ENCODE measurements at places on chromosomes 13 and 19. TPM values are rescaled to one million over a fixed set of nuclear protein-coding genes. Genes with fewer than 3 reads are reported as not detected.
A peak's percentile ranks its signal among the peaks of the same experiment; 100 is the strongest.

CEACAM16 gene
- not detected for total RNA-seq

GRCh38 chr13:49373716-49374115 lies 70.1 kb downstream of the CAB39L start:
- H3K4me3 ChIP-seq: no peak overlapping the region
- peaks cover 5% of the 10 kb centered on the region for H3K4me1 ChIP-seq
- DNase-seq: no peak
- H3K27ac ChIP-seq: no peak overlapping the region
- H3K27me3 ChIP-seq: no peaks in the 10 kb centered on the region

DNA sequence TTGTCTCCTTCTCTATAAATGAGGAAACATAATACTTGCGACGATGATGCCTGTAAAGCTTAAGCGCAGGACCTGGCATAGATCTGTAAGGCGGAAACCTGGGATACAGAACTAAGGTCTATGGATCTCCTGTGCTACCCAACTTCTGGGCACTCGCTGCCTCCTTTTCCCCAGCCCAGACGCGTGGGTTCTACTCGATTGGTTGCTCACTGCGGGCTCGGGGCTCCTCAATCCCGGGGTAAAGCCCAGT lies 615 bp upstream of the PSMC4 start:
- H3K27ac ChIP-seq: peak overlapping the region; percentile 93
- no peaks in the 10 kb centered on the region for H3K27me3 ChIP-seq
- DNase-seq: no peak
- peaks cover 19% of the 10 kb centered on the region for H3K36me3 ChIP-seq
- H3K4me3 ChIP-seq: peak overlapping the region; percentile 67
- H3K4me1 ChIP-seq: peaks cover 4% of the 10 kb centered on the region

- H3K4me3 ChIP-seq: no peak overlapping the region
- no peaks in the 10 kb centered on the region for H3K4me1 ChIP-seq
- DNase-seq: no peak
- no peak overlapping the region for H3K27ac ChIP-seq
These were observed 482.3 kb upstream of the ZNF507 start for GRCh38 chr19:31863122-31863521.

- no peak overlapping the region for H3K27ac ChIP-seq
- H3K27me3 ChIP-seq: peaks cover 3% of the 10 kb centered on the region
- no peaks in the 10 kb centered on the region for H3K4me1 ChIP-seq
- no peak overlapping the region for H3K4me3 ChIP-seq
These were observed 60.6 kb downstream of the COLGALT1 start for GRCh38 chr19:17615889-17616685.

DNA sequence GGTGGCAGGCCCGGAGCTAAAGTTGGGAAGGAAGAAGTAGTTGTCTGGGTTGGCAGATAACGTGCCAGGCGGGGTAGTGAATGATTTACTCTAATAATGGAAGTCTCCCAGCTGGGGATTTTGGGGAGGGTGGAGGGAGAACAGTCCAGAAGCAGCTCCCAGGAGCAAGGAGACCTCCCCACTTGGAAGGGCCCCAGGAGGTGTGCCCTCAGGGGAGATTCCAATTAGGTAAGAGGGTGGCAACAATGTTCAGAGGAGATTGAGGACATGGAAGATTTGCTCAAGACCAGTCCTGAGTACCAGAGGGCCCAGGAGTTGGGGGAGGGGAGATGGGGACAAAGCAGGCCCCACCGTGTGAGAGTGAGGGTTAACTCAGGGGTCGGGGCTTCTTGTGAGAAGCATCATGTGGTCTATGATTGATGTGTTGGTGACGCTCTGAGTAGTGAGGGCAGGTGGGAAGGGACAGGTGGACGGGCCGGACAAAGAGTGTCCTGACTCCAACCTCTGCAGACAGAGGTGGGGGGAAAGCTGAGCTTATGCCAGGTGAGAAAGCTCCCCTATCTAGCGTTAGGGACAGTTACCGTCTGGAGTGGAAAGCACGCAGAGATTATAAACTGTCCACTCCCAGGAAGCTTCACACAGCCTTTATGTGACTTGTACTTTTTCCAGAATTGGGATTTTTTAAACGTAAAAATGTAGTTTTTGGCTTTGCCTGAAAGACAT lies 3.5 kb downstream of the SPINT2 start:
- H3K4me1 ChIP-seq: peaks cover 13% of the 10 kb centered on the region
- no peaks in the 10 kb centered on the region for H3K36me3 ChIP-seq
- H3K27me3 ChIP-seq: no peaks in the 10 kb centered on the region
- no peak overlapping the region for H3K4me3 ChIP-seq

DNA sequence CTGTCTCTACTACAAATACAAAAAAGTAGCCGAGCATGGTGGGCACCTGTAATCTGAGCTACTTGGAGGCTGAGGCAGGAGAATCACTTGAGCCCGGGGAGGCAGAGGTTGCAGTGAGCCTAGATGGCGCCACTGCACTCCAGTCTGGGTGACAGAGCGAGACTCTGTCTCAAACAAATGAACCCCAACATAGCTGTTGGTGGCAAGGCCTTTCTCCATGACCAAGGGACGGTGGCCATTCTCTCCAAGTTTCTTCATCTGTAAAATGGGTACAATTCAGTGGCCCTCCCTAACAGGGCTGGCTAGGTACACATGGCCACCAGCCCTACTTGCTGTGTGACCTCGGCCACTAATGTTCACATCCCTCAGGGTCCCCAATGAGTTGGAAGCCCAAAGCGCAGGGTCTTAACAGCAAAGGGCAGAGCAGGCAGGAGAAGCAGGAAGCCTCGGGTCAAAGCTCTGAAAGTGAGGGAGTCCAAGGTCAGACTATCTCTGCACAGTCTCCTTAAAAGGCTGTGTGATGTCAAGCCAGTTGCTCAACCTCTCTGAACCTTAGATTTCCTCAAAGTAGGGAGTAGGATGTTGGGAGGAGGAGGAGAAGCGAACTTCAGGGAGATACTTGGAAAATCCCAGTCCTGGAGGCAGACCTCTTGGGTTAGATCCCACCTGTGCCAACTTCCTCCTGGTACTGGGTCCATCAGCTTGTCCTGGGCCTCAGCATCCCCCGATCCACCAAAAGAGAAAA lies 2.7 kb downstream of the JUND start:
- peaks cover 26% of the 10 kb centered on the region for H3K4me1 ChIP-seq
- DNase-seq: peak; percentile 87
- peaks cover 18% of the 10 kb centered on the region for H3K36me3 ChIP-seq
- H3K27me3 ChIP-seq: no peaks in the 10 kb centered on the region
- peak overlapping the region; percentile 82 for H3K4me3 ChIP-seq

ZNF223 gene
- total RNA-seq: 9.6 TPM

GPR183 gene
- 6.3 TPM for total RNA-seq

Data from lung (tissue), 17 donors.